ENCODE measurements at places on chromosomes 11 and 22. TPM values are rescaled to one million over a fixed set of nuclear protein-coding genes. Genes with fewer than 3 reads are reported as not detected.
A peak's percentile ranks its signal among the peaks of the same experiment; 100 is the strongest.

DNA sequence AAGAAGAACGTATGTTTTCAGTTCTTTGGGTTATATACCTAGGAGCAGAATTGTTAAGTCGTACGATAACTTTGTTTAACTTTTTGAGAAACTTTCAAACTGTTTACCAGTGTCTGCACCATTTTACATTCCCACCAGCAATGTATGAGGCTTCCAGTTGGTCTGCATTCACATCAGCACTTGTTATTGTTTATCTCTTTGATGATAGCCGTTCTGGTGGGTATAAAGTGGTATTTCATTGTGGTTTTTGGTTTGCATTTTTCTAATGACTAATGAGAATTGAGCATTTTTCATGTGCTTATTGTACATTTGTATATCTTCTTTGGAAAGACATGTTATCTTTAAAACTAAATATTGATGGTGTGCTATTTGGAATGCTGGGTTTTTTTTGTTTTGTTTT is 59.8 kb downstream of the KDM2A start:
- no peak for DNase-seq

- no peak for DNase-seq
Observed at GRCh38 chr11:10484461-10485180, 29.6 kb downstream of the AMPD3 start.

DNA sequence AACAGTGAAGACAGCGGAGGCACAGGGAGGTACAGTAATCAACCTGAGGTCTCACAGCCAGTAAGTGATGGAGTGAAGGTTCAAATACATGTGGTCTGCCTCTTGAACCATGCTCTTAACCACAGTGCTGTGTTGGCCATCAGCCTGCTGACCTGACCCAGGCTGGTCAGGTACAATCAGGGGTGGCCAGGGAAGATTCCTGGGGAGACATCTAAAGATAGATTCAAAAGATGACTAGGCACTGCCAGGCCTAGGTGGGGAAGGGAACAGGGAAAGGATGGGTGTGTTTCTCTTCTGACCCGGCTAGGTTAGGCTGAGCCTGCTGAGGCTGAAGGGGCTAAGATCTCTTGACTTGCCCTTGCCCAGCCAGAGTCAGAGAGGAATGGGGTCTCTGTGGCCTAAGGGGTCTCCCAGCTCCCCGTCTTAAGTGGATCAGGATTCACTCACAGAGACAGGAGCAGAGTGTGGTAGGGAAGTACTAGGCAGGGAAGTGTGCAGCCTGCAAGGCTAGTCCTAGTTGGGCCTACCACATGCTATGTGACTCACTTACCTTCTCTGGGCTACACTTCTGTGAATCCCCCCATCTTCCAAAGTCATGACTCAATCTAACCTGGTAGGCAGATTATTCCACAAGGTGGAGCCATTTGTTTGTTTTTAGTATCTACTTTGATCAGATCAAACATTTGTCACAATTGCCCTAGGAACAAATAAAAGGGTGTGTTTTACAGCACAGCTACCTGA is 10.4 kb upstream of the SREBF2 start:
- peak; percentile 37 for DNase-seq

GRCh38 chr11:134654161-134654915 is 242.3 kb upstream of the B3GAT1 start:
- DNase-seq = no peak

DNA sequence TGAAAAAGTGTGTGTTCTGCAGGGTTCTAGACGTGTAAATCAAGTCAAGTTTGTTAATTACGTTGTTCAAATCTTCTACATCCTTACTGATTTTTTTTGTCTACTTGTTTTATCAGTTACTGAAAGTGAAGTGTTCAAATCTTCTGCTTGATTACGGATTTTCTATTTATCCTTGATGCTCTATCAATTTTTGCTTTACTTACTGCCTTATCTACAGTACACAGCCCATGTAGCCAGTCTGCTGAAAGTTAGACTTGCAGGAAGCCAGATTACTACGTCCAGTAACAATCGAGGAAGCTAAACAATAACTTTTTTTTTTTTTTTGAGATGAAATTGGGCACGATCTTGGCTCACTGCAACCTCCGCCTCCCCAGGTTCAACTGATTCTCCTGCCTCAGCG is 15.6 kb upstream of the C11orf24 start:
- no peak for DNase-seq

Gene CLTCL1
- 2.3 TPM for total RNA-seq
